ENCODE measurements at places on chromosomes 12 and 14.

DNA sequence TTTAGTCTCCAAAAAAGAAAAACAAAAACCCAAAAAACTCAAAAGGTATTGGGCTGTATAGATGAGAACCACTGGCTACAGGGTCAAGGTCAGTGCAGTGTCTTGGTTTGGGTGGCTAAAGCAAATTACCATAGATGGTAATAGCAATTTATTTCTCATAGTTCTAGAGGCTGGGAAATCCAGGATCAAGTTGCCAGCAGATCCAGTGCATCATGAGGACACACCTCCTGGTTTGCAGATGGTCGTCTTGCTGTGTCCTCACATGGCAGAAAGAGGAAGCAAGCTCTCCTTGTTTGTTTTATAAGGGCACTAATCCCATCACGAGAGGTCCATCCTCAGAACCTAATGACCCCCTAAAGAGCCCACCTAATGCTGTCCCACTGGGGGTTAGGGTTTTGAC is 11.2 kb downstream of the COX14 start:
- peak; percentile 24 for DNase-seq

DNA sequence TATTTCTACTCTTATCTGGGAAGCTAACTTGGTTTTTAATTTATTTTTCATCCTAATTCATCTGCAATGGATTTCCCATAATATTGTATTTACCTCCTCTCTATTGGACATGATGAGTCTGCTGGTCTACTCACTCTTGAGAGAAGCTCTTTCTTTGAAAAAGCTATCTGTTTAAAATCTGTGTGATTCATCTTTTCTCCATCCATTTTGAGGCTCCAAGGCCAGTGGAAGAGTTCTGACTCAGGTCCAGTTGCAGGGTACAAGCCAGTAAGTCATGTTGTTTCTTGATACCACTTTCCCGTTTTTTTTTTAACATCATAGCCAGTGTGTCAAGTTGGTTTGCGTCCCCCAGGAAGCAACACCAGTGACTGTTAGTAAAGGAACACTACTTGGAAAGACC is 160.3 kb upstream of the BMP4 start:
- DNase-seq, result peak; percentile 65

- DNase-seq, result no peak
Measured at GRCh38 chr12:31386364-31386777, 60.4 kb upstream of the SINHCAF start.

DNA sequence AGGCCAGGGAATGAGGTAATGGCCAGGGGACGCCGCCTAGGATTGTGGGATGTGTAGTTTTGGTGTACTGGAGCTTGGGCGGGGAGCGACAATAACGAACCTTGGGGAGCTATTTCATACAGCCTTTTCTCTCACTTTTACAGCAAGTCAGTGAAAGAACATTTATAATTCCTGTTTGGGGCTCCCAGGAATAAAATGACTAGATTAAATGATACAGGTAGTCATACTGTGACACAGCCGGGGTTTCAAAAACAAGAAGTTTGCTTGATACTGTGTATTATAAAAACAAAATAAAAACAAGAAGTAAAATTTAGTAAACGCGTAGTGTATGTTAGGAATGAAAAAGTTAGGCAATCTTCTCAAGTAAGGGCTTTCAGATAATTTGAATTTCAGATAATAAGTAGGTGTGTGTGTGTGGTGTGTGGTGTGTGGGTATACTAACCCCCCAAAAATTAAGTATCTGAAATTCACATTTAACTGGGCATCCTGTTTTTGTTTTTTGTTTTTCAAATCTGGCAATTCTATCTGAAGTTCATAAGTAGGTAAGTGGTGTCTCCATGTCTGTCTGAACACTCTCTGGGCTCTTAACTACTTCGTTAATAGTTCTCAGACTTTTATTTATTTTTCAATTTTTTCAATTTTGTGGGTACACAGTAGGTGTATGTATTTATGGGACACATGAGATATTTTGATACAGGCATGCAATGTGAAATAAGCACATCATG is 458 bp upstream of the DCTN2 start:
- no peak for DNase-seq

GRCh38 chr14:64476438-64476837 is 11.1 kb downstream of the AKAP5 start:
- no peak for DNase-seq

- DNase-seq, result no peak
Measured at GRCh38 chr14:94689985-94690400, 77.8 kb downstream of the SERPINA3 start.

GRCh38 chr12:55733858-55734257 is 5.0 kb upstream of the CD63 start:
- no peak for DNase-seq

- DNase-seq, result no peak
Measured at GRCh38 chr12:106138633-106139421, at the start of gene NUAK1. NUAK1 (minus strand) TSS chr12:106138954; CDS start chr12:106138653, 301 bp downstream.

DNA sequence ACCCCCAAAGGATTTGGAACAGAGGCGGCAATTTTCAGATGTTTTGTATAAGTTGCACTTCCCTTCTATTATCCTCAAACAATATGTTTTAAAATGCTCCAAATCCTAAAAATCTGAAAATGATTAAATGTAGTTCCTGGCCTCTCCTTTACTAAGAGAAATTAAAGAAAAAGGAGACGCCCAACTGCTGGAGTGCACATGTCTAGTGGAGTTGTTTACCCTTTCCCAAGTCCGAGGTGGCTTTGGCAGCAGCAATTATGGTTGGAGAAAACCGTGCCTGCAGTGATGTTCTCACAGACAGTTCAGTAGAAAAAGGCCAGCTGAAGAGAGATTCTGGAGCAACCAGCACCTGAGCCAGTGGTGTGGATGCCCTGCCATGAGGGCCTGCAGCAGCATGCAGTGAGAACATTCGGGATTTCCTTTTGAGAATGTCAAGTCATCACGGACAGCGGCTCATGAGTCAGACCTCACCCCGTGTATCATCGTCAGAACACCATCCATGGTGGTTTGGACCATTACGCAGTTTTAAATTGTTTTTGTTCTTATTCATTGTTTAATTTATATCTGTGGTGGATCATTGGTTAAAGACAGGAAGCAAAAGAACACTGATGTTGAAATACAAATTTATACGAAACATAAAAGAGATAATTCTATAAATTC is 179.0 kb upstream of the KRR1 start:
- peak; percentile 98 for DNase-seq

DNA sequence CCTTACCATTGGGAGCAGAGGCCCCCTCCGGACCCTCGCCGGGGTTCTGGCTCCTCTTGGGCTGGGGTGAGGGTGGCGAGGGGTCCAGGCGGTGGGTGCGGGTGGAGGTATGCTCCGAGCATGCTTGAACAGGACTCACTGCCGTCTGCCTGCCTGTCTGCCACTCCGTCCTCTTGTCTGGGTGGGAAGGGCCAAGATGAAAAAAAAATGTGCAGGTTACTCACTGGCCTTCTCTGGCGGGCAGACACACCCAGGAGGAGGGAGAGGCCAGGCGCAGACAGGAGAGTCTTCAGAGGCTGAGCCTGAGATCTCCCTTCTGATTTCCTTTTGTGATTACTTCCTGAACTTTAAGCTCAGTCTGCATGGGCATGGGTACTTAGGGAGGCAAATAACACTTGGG is 76.1 kb downstream of the STON2 start:
- no peak for DNase-seq

GRCh38 chr12:2897418-2897817 is 6.7 kb downstream of the TULP3 start:
- DNase-seq, result no peak

DNA sequence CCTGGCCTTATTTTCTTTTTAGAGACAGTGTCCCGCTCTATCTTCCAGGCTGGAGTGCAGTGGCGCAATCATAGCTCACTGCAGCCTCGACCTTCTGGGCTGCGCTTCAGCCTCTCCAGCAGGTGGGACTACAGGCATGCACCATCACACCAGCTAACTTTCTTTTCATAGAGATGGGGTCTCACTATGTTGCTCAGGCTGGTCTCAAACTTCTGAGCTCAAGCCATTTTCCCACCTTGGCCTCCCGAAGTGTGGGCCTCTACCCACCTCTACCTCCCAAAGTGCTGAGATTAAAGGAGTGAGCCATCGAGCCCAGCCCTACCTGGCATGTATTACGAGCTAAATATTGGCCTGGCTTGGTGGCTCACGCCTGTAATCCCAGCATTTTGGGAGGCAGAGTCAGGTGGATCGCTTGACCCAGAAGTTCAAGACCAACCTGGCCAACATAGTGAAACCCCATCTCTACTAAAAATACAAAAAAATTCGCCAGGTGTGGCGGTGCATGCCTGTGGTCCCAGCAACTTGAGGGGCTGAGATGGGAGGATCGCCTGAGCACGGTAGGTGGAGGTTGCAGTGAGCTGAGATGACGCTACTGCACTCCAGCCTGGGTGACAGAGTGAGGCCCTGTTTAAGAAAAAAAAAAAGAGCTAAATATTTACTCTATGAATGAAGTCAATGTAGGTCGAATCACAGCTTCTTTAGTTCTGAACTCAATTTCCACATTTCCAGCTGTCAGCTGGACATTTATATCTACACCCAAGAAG is 7.6 kb upstream of the RILPL1 start:
- DNase-seq, result no peak

- peak; percentile 51 for DNase-seq
Measured at GRCh38 chr12:29072631-29073030, 76.4 kb upstream of the FAR2 start.

DNA sequence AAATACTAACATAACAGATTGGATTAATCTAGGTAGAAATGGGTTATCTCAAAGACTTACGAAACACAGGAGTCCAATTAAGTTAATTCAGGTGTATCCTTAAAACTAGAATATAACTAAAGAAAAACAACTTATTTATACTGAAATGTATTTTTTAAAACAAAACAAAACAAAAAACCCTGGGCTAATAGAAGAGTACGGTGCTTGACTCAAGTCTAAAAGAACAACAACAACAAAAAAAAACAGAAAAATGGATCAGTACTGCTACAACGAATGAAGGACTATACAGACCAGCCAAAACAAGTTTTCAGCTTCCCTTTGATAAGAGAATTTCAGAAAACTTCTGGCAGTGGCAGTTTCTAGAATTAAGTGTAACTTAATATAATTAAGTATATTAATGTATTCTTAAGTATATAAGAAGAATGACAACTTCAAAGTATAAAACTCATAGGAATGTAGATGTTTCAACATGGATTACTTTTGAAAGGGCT is 120.1 kb upstream of the EGLN3 start:
- no peak for DNase-seq

DNA sequence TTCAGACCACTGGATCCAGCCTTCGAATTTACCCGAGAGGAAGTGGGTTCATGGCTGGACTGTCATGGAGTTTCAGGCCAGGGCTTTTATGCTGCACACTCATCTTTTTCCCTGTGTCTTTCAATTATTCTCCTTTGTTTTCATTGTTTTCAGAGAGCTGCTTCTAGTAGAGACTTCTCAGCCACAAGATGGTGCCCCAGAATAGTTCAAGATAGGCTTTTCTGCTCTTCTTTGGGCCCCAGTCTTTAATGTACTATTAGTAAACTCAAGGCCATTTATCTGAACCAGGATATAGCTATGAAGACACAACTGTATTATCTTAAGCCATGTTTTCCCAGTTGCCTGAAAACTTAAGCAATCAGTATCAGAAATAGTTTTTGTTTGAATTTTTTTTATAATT is 30.4 kb upstream of the PSMA6 start:
- DNase-seq, result peak; percentile 14

- DNase-seq, result no peak
Measured at GRCh38 chr14:29705801-29706200, 221.8 kb downstream of the PRKD1 start.

- DNase-seq, result no peak
Measured at GRCh38 chr12:2074792-2075191, 22.0 kb downstream of the CACNA1C start.

GRCh38 chr12:27822076-27822712 is 42.2 kb upstream of the MANSC4 start:
- peak; percentile 88 for DNase-seq

DNA sequence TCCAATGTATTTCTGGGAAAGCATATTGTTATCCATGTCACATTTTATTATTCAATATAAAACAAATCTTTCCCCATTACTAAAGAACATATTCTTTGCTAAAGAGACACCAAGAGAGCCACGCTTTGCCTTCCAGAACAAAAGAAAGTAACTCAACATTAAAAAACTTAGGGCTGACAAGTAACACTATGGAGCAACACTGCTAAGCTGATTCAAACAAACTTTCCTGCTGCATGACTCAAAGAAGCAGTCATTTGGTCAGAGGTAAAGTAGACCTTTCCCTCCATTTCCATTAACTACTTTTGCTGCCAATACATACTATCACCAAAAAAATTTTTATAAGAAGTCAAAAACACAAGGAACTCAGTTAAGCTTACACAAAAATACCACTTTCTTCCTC is 83.0 kb downstream of the DENND5B start:
- peak; percentile 71 for DNase-seq

DNA sequence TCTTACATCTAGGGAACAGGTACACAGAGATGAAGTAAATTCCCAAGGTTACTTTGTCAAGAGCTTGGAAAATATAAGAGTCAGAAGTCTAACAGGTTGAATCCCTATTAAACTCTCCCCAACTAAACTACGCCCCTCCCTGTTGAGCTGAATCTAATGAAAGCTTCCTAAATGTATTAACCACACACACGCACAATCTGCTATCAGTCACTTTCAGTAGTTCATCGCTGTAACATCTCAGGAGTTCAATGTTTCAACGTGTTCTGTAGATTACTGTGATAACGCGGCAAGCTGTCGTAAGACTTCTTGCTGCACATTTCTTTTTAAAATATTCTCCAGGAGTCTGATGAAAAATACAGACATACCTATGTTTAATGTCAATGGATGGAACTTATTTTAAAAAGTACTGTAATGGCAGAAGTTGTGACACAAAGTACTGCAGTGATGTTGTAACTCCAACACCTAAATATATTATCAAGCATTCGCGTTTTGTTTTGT is 612 bp upstream of the SLC25A3 start:
- no peak for DNase-seq

GRCh38 chr14:89325959-89326358 is 91.1 kb downstream of the FOXN3 start:
- DNase-seq, result no peak

GRCh38 chr14:58701604-58702003 is 63.8 kb downstream of the DACT1 start:
- DNase-seq, result no peak

DNA sequence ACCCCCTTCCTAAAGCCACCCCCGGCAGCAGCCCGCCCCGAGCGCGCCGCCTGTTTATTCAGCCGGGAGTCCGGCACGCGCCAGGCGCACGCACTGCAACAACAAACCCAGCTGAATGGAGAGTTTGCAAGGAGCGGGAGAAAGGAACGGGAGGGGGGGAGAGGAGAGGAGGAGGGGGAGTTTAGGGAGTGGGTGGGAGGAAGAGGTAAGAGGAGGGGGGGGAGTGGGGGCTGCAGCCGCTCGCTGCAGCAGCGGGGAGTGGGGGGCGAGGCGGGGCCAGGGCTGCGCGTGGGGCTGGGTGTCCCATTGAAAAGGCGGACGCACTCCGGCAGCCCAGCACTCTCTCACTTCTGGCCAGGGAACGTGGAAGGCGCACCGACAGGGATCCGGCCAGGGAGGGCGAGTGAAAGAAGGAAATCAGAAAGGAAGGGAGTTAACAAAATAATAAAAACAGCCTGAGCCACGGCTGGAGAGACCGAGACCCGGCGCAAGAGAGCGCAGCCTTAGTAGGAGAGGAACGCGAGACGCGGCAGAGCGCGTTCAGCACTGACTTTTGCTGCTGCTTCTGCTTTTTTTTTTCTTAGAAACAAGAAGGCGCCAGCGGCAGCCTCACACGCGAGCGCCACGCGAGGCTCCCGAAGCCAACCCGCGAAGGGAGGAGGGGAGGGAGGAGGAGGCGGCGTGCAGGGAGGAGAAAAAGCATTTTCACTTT is at the start of gene ASCL1:
Gene ASCL1, plus strand, starts transcription at position 336 of the 712 bp plus-strand sequence. CDS start 571 bp downstream, outside the sequence.
- DNase-seq, result peak; percentile 29
